Left ventricle myocardium superior (tissue), 1 donor: ENCODE measurements at places on chromosomes 16 and 17. TPM values are rescaled to one million over a fixed set of nuclear protein-coding genes. Genes with fewer than 3 reads are reported as not detected.

DNA sequence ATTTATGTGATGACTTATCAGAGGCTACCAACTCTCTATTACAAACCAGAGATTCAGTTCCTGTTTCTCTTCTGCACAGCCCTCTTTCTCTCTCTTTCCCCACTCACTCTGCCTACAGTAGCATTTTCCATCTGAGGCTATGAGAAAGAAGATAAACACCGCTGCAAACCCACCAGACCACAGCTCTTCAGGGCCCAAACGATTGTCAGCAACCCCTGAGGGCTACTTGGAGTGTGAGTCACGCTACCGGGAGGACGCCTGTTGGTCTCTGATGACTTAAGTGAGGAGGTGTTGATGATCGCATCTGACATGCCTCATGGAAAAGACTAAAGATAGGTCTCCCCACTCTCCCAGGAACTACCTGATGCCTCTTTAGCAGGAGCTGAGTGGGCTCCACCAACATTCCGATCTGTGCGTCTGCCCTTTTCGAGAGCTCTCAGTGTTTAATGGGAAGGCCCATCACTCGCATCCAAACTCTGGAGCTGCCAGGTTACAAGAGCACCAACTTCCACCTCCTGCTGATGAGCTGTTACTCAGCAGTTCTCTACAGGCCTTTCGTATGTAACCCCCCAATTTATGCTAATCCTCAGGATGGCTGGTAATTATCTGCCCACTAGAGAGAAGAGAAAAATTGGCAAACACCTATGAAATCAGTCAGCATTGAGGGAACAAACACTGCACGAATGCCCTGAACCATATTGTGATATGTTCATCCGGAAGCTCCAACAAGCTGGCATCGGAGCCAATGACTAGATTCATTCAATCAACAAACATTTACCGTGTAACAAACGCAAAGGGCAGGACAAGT, 9.2 kb downstream of the GRIN2A start:
- DNase-seq = no peak

- DNase-seq = no peak
These were observed 27.4 kb downstream of the SLFN12L start for GRCh38 chr17:35510052-35510451.

DNA sequence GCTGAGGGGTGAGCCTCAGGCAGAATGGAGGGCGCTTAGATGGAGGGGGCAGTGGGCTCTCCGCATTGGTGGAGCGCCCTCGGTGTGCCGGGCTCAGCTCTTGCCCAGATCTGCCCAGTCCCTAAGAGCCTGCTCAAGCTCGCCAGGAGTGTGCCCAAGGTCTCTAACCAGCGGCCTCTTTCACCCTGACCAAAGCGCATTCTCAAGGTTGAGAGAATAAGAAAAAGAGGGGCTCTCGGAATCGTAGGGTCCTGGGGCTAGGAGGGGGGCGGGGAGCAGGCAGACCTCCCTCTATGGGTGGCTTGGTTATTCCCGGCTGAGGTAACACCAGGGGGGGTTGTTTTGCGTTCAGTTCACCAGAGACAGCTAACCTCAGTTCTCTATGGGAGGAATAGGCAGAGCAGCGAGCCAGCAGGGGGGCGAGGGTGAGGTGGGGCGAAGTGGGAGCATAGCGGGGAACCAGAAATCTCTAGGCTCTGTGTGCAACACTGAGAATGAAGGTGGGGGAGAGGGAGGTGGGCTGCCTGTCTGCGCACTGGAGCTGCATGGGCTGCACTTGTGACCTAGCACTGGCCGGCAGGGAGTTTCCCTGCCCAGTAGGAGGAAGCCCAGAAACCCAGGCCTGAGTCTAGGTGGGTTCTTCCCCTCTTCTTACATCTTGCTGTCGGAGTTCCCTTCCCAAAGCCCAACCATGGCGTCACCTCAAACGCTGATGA, 3.0 kb downstream of the TMEM132E start:
- no peak for DNase-seq

Gene EFNB3
- total RNA-seq = 0.25 TPM
